ENCODE measurements at places on chromosomes 7 and 10.

DNA sequence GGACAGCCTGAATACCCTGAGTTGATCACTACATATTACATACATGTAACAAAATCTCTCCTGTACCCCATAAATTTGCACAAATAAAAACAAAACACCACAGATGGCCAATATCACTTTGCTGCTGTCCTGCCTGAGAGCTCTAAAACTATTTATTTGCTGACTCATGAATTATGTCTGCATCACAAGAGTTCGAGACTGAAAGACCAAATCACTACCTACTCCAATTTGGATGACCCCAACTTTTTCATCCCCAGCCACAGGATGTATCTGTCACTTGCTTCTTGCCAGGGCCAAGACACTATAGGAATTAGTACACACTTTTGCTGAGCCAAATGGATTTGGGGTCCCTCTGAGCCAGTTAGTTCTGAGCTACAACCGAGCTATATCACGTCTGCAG lies 409.7 kb upstream of the NFE2L3 start:
- DNase-seq, result no peak

GRCh38 chr7:46024263-46024916 lies 103.3 kb upstream of the IGFBP3 start:
- DNase-seq, result no peak

DNA sequence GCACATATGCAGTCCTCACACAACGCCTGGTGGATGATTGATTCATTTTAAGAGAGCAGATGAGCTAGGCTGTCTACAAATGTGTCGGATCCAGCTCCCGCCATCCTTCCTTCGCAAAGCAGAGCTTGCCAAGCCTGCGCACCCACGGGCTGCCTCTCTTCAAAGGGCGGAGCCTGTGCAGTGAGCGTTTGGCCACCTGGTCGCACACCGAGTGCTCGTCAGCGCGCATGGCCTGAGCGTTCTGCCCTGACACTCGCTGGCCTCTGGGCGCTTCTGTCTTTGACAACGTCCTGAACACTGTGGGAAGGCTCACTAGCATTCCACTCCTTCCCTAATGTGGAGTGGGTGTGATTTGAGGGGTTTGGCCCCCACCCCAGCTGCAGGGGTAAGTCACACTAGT lies 47.1 kb upstream of the TMEM72 start:
- DNase-seq, result no peak

GRCh38 chr10:23065181-23065948 lies 30.0 kb upstream of the MSRB2 start:
- DNase-seq, result peak; percentile 80

- no peak for DNase-seq
Observed at GRCh38 chr10:26232174-26232573, 15.6 kb downstream of the GAD2 start.

DNA sequence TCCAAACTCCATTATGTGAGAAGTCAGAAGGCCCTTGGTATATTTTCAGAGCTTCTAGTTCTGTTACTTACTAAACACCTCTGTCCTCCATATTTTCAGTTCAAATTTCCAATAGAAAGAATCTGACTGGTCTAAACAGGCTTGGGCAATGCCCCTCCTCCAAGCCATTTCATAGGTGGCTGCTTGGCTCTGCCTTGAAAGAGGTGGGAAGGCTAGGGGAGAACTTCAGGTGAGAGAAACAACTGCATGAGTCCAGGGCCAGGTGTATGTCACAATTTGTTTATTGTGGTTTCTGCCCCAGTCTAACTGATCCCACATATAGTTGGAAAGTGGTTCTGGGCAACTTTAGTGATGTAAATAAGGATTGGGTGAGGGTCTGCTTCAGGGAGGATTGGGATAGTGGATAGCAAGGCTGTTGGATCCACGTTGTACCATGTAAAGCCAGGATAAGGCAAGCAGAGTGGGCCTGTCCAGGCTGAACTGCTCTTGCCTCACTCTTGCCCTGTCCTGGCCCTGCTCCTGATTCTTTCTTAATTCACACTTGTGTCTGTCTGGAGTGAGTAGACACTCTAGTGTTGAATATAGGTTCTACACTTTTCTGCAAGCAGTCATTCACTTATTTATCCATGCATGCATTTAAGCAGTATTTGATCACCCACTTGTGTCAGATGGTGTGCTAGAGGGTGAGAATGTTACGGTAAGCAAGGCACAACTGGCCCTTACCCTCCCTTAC lies 67.5 kb upstream of the COMTD1 start:
- no peak for DNase-seq

Data from left hindlimb (tissue), 1 donor.